Stimulated activated CD4-positive, alpha-beta T cell treated with anti-CD3 and anti-CD28 coated beads, Interleukin-12 subunit alpha, Interleukin-12 subunit beta, amount 100 ng/mL, for 48 hours (primary cell): ENCODE measurements at places on chromosomes 7 and 10.

DNA sequence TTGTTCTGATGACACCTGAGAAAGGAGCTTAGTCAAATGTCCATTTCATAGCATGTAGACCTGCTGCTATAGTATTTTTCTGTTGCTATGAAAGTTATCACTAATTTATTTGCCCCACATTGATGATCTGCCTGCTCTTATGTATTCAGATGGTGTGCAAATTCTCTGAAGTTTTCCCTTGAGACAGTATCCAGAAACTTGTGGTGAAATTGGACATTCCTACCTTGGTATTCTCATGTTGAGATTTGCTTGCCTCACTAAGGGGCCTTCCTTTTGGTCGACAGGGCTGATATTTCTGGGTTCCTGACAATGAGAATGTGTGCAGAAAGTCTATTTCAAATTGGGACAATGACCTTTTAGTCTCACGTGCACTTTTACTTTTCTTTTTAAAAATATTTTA is 253.2 kb upstream of the FZD8 start:
- no peak for DNase-seq

DNA sequence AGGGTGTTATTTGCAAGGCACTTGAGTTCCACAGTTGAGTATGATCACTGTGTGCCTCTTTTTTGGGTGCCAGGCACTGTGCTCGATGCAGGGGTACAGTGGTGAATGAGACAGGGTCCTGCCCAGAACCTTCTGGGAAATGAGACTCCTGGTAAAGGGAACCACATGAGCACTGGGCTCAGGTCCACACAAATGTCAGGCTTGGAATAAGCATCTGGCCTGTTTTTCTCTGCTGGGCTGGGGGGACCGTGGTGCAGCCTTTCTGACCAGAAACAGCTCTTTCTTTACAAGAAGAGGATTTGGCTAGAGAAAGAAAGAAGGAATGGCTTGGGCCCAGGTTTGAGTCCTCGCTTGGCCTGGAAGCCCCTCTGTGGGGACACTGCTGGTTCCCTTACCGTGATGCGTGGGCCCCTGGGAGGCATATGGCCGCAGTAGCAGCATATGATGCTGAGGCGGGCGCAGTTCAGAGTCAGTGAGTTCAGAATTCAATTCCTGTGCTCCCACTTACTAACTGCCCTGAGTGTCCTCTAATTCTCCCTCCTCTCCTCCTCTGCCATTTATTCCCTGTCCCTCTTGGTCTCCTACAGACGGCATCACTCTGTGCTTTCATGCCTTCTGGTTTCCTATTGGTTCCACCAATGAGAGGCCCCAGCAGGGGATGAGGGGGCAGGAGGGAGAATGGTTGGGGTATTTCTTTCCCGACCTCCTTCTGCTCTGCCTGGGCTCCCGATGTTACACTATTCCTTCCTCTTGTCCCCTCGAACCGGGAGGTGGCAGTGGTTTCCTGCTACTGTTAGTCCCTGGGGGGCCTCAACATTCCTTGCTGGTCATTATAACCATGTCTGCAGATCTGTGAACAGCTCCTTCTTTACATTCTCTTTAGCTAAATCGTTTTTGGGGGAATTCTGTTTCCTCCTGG is 9.6 kb upstream of the KCP start:
- no peak for DNase-seq

- DNase-seq = no peak
Measured at GRCh38 chr10:59622320-59623132, 87.1 kb downstream of the SLC16A9 start.

GRCh38 chr10:46296641-46297141 is 9.9 kb downstream of the ANTXRL start:
- DNase-seq = no peak

DNA sequence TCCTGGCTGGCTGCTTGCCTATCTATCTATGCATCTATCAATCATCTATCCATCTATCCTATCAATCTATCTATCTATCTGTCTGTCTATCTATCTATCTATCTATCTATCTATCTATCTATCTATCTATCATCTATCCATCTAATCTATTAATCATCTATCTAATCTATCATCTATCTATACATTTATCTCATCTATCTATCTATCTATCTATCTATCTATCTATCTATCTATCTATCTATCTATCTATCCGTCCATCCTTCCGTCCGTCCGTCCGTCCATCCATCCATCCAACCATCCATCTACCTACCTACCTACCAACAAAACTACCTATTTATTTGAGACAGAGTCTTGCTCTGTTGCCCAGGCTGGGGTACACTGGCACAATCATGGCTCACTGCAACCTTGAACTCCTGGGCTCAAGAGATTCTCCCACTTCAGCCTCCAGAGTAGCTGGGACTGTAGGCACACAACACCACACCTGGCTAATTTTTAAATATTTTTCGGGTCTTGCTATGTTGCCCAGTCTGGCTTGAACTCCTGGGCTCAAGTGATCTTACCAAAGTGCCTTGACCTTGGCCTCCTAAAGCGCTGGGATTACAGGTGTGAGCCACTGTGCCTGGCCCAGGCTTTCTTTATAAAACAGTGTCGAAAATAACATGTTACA is 95.3 kb upstream of the NMT2 start:
- no peak for DNase-seq

- DNase-seq = no peak
Measured at GRCh38 chr7:86301301-86301700, 342.4 kb upstream of the GRM3 start.

GRCh38 chr10:102400598-102401341 is 5.3 kb downstream of the NFKB2 start:
- DNase-seq = no peak

GRCh38 chr7:22179442-22179879 is 177.5 kb downstream of the RAPGEF5 start:
- DNase-seq = no peak

GRCh38 chr10:4121502-4122380 is 336.7 kb upstream of the KLF6 start:
- DNase-seq = no peak

GRCh38 chr7:2760098-2760889 is 72.3 kb downstream of the AMZ1 start:
- no peak for DNase-seq

DNA sequence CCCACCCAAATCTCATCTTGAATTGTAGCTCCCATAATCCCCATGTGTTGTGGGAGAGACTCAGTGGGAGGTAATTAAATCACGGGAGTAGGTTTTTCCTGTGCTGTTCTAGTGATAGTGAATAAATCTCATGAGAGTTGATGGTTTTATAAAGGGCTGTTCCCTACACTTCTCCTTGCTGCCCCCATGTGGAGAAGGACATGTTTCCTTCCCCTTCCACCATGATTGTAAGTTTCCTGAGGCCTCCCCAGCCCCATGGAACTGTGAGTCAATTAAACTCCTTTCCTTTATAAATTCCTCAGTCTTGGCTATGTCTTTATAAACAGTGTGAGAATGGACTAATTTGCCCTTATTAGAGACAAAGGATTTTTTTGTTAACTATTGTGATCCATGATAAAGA is 48.5 kb upstream of the MKX start:
- DNase-seq = no peak

- DNase-seq = no peak
Measured at GRCh38 chr7:80530136-80530535, 18.3 kb upstream of the GNAT3 start.

DNA sequence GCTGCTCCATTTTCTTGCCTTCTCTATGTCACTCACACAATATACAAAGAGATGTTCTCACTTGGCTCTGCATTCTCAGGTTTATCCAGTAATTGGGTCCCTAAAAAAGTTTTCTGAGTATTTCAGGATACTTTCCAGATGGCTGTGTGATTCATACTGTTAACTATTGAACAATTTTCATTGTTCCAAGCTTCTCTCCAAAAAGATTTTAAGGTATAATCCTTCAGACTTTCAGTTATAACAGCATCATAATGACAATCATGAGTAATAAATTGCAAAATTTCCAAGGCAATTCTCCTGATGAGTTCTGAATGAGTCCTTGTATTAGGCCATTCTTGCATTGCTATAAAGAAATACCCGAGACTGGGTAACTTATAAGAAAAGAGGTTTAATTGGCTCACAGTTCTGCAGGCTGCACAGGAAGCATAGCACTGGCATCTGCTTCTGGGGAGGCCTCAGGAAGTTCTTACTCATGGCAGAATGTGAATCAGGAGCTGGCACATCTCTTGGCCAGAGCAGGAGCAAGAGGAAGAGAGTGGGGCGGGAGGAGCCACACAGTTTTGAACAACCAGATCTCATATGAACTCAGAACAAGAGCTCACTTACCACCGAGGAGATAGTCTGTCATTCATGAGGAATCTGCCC is 148.1 kb downstream of the SLC16A9 start:
- DNase-seq = no peak

DNA sequence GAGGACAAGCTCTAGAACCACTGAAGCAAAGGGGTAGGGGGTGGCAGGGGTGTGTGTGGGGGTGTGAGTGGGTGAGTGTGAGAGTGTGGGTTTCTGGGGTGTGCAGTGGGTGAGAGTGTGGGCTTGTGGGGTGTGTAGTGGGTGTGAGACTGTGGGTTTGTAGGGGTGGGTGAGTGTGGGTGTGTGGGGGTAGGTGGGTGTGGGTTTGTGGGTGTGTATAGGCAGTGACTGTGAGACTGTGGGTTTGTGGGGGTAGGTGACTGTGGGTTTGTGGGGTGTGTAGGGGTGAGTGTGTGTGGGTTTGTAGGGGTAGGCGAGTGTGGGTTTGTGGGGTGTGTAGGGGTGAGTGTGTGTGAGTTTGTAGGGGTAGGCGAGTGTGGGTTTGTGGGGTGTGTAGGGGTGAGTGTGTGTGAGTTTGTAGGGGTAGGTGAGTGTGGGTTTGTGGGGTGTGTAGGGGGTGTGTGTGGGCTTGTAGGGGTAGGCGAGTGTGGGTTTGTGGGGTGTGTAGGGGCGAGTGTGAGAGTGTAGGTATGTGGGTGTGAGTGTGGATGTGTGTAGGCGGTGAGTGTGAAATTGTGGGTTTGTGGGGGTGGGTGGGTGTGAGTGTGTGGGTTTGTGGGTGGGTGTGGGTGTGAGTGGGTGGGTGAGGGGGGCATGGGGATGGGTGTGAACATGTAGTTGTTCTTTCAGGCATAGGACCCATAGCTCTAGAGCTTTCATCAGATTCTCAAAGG is 8.8 kb downstream of the NOS3 start:
- DNase-seq = no peak

- no peak for DNase-seq
Measured at GRCh38 chr7:26857506-26858240, 6.7 kb downstream of the SKAP2 start.

DNA sequence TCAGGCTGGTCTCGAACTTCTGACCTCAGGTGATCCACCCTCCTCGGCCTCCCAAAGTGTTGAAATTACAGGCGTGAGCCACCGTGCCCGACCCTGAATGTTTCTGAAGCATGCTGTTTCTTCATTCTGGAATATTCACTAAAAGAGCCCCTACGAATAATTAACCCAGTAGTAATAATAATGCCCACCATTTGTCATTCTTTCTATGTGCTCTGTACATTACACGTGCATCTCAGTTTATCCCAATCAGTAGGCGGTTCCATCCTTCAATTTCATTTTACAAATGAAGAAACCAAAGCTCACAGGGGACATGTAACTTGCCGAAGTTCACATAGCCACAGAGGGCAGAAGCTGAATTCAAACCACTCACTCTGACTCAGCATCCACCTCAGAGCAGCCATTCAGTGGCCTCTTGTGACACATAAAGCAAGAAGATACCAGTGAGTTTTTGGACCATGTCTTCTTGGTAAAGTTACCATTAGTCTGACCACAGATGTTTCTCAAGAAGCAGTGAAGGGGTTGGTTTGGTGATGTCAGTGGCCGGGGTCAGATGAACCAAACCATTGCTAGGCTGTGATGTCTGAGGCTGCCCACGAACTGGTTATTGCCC is 71.9 kb upstream of the DUSP5 start:
- DNase-seq = peak; percentile 74

GRCh38 chr7:110307776-110308175 is 783.2 kb upstream of the LRRN3 start:
- no peak for DNase-seq

DNA sequence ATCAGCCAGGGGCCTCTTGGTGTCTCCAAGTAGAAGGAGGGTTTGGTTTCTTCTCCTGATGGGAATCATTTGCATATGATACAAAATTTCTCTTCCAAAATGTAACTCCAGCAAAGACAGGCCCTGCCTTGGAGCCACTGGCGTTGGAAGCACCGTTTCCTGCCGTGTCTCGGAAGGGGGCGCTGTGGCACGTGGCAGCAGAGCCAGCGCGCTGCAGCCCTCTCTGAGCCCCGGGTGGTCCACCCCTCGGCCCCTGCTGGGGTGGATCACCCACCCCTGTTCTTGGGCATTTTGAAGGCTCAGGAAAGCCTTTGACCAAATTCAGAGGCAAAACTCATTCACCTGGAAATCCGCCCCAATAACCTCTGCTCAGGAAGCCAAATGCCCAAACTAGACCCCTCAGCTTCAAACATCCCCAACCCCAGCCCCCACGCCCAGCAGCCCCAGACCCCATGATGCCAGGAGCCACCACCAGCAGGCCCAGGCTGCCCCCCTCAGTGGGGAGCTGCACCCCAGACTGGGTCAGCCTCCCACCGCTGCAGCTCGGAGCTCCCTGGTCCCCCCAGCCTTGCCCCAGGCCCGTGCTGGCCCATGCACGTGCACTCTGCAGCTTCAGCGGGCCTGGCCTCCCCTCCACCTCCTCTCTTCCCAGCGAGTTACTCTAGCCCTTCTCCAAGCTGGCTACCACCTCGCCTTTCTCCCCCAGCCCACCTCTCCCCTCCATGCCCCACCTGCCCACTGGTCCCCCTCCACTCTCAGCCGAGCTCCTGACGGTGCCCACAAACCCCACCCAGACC is 29.5 kb upstream of the ELFN1 start:
- DNase-seq = no peak

DNA sequence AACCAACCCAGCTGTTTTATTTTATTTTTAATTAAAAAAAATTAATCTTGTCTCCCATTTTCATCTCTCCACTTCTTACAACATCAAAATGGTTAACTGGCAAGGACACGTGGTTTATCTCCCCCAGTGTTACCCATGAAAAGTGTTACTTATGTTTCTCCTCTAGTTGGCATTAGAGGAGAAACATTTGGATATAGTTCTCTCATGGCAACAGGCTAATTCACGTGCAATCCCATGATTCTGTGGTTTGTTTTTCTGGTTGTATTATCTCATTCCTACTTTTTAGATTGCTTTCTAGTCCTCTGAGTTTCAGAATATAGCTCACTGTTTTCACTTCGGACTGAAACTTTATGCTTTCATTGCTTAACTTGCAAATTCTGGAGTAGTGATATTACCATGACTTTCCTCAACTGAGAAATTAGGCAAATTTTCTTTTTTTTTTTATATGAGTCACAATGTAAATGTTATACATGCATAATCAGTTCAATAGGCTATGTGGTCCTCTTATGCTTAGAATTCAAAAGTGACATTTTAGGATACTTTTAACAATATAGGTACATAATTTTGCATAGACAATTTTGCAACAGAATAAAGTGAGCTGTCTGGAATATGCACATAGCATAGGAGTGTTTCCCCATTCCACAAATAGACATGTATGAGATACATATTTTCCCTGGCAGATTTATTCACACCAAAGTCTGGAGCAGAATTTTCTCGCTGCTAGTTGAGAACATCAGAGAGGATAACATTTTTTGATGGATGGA is 43.0 kb downstream of the LHFPL3 start:
- no peak for DNase-seq

GRCh38 chr7:24401628-24402593 is 117.9 kb downstream of the NPY start:
- DNase-seq = no peak

- no peak for DNase-seq
Measured at GRCh38 chr7:20788420-20788990, 1.8 kb upstream of the SP8 start.
